Ammon's horn (tissue), 1 donor: ENCODE measurements at places on chromosomes 1 and 21.

DNA sequence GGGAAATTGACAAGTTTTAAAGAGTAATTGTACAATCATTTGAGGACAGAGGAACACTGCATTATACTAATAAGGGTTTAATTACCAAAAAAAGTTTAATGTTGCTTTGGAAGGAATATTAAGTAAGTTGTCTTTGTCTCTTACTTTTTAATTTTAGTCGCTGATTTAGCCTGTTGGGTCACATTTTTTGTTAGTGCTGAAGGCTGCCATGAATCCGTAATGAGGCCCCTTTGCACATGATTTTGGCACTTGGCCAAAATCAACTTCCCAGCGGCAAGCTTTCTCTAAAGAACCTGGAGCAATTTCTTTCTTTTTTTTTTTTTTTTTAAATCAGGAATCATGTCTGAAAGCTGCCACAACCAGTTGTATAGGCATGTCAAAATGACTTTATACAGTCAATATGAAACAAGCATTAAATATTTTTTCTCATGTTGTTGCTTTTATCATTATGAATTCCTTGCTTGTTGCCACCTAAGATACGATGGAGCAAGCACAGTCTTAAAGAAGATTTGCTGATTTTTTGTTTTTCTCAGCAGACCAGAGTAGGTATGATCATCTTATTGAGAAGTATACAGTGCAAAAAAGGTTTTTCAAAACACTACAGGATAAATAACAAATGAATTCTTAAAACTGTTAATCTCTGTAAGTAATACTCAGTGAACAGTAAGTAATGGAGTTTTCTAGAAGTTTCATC is 690.4 kb downstream of the USP25 start:
- peak; percentile 69 for DNase-seq

GRCh38 chr1:117671781-117672501 is 66.1 kb downstream of the TENT5C start:
- DNase-seq: peak; percentile 72

DNA sequence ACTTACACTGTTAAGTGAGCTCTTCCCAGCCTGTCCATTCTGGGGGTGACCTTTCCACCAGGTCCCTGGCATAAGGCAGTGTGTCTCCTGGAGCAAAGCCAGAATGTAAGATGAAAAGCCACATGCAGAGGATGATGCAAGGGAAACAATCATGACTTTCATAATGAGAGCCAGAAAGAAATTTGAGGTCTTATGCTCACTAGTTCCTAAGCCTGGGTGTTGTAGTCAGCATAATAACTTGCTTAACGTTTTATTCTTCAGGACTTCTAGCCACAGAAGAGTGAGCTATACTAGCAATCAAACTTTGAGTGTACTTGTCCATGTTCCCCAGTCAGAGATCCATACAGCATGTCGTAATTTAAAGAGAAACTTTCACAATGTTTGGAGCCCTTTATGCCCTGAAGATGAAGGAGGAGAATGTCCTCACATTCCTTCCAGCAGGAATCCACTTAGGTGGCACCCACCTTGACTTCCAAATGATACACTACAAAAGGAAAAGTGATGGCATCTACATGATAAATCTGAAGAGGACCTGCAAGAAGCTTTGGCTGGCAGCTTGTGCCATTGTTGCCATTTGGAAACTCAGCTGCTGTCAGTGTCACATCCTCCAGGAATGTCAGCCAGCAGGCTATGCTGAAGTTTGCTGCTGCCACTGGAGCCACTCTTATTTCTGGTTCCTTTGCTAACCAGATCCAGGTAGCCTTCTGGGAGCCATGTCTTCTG is 60.5 kb upstream of the FOXD3 start:
- no peak for DNase-seq

DNA sequence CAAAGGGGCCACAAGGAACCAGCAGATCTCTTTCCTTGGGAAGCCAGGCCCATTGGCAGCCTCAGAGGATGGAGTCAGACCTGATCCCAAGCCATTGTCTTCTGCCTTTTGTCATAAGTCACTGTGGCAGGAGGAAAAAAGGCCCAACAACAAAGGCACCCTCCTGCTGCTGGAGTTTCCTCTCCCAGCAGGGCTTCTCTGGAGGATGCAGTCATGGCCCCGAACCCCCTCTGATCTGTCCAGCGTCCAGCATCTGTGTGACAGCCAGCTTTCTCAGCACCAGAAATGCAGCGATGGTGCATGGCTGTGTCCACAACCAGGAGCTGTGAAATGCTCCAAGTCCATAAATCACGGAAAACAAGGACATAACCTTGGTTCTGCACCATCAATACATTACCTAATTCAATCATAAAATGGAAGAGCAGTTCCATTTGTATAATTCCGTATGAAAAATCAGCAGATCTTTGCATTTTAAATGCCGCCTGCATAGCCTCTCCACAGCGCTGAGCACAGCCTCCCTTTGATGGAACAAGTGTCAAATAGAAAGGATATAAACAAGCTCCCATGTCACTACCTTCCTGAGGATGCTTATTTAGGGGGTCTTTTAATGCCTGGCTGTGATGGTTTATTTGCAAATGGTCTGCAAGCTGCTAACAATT is 30.6 kb downstream of the AJAP1 start:
- no peak for DNase-seq

- no peak for DNase-seq
These were observed 34.0 kb downstream of the OPRD1 start for GRCh38 chr1:28845786-28846543.

DNA sequence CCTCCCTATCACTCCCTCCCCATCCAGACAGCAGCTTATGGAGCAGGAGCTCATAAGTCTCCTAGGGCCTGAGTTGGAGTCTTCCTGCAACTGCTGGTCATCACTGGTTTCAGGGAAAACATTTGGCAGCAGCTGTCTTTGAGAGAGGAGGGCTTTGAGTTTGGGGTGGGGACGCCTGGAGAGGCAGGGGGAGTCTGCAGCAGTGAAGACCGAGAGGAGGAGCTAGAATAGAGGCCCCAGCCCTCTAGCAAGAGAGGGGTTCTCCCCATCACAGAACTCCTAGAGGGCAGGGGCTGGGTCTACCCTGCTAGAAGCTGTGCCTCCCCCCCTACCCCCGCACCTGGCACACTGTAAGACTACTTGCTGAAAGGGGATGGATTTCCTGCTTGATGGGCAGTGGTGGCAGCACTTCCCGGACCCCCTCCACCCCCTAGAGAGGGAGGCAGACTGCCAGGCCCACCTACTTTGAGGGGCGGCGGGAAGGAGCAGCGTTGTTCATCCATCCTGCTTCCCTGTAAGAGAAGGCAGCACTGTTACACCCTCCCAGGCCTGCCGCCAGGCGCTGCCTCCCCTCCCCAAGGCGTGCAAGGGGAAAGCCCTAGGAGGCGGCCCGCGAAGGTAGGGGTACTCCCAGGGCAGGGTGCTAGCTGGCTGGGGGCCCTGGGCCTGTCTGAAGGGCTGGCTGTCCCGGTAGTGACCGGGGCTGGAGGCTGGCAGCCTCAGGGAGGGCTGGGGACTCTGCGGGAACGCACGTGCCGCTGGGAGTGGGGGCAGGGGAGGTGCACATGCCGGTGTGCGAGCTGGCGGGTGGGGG is 50.4 kb downstream of the RAP1GAP start:
- DNase-seq: no peak

GRCh38 chr1:22749503-22749902 is 38.9 kb downstream of the EPHB2 start:
- no peak for DNase-seq

DNA sequence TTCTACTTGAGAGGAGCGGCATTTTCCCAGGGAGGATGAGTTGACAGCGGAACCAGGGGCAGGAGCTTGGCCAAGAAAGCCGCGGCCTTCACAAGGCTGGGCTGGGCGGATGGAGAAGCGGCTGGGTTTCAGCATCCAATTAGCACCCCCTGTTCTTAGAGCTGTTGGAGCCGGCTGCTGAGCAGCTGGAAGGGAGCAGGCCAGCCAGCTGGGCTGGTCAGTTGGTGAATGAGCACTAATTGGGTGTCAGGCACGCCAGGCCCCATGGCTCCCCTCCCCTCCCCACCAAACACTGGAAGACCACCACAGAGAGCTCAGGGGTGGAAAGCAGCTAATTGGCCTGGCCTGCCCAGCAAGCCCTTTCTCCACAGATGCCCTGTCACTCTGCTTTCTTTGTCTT is 245.6 kb downstream of the RRAGC start:
- peak; percentile 55 for DNase-seq

DNA sequence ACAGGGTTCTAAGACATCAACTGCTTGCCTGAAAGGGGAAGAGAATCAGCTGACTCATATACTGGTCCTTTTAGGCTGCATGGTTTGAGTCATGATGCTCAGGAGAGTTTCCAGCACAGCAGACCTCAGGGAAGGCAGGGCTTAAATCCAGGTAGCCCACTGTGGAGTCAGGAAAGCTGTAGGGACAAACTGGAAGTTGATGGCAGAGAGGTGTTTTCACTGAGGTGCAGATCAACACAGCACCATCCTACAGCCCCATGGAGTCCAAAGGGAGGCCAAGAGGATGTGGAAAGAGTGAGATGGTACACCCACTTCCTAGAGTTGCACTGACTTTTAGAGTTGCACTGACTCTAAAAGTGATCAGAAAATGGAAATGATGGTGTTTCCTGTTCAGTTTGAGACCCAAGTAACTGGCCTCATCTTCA is 252.4 kb upstream of the DUSP10 start:
- DNase-seq: no peak

GRCh38 chr1:55445416-55445815 is 230.3 kb upstream of the USP24 start:
- DNase-seq: no peak

- no peak for DNase-seq
These were observed 648 bp upstream of the DR1 start for GRCh38 chr1:93344886-93345632.

GRCh38 chr1:214583113-214583512 is 19.9 kb upstream of the CENPF start:
- no peak for DNase-seq

- DNase-seq: no peak
These were observed 125.8 kb downstream of the TOMM20 start for GRCh38 chr1:235002706-235003300.

GRCh38 chr1:75519651-75520427 is 91.1 kb downstream of the SLC44A5 start:
- no peak for DNase-seq

DNA sequence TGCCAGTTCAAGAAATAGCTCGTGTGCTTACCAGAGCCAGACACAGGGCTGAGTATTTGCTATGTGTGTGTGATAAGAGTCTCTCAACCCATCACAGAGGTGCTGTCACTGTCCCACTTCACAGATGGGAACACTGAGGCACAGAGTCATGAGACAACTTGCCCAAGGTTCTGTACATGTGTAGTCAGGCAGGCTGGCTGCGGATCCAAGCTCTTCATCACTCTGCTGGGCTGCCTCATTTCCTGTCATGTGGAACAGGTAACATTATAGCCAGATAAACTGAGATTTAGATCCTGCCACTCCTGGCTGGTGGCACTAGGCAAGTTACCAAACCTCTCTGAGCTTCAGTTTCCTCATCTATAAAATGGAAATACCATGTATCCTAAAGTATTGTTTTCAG is 77.8 kb downstream of the ITPKB start:
- no peak for DNase-seq

- peak; percentile 68 for DNase-seq
These were observed 75.4 kb downstream of the MRPL37 start for GRCh38 chr1:54275349-54275748.

GRCh38 chr1:33297911-33298622 is 22.8 kb downstream of the A3GALT2 start:
- DNase-seq: no peak

DNA sequence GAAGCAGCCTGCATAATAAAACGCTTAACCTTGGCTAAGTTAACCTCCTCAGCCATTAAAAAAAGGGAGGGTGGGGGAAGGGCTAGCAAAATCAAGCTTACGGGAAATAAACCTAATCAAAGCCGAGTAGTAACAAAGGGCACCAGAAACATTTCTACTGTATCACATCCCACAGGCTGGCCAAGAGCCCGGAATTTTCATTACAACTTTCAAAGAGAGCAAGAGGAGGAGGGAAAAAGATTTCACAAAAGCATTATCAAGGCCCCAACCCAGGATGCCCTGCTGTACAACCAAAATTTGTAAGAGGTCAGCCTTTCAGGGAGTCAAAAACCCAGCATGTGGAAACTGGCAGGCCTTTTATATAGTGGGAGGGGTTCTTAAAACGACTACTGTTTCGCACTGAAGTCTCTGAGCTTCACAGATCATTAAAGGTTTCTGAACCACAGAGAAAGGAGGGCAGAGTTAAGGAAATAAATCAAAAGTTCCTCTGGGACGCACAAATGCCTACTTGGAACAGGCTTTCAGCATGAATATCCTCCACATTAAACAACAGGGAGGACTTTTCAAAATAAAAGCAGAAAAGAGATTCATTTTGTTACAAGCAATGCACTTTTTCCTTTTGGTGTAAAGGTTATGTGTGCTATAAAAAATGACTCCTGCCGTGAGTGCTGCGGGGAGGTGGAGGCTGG is 90.4 kb downstream of the SLC45A1 start:
- DNase-seq: no peak

DNA sequence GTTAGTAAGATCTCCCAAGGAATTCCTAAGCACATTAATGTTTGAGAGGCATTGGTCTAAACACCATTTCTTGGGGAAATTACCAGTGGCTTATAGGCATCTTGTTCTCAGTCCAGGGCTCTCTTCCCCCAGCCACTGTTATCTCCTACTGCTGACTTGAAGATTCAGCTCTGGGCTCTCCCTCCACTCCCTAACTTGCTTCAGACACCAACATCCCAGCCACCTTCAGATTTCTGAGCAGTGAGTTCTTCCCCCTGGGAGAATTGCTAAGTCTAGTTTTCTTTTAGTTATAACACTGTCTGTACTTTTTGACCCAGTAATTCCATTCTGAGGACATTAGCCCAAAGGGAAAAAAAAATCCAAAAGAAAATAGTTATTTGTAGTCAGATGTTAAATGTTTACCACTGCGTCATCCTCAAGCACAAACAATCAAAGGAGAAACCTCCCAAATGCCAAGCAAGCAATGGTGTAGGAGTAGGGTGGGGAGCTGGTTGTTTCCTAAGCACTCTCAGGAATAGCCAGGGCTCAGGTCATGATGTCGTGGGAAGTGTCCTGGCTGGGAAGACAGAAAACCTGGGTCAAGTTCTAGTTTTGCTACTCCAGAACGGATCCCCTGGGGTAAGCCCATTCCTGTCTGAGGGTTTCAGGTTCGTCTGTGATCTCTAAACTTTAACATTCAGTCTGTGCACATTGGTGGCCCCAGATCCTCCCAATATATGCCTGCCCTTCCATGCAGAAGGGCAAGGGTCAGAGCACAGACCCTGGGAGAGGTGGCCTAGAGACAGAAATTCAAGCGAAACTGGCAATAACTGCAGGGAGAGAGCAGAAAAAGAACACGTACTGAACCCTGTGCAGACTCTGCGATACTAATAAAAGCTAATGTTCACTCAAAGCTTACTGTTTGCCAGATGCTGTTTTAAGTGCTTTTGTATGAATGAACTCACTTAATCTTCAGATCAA is 191.1 kb upstream of the FGGY start:
- DNase-seq: no peak

DNA sequence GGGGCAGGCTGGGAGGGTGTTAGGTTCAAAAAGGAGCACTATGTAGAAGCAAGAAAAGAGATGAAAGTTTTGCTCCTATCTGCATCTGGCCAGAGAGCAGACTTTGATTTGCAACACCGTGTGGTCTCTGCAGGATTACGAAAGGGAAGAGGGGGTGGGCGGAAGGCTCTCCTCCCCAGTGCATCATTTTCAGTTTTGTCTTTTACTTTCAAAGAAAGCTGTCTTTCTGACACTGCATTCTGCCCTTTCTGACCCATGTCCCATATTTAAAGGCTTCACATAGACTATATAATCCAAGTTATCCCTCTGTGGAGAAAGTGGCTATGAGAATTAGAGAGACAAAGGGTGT is 126.5 kb downstream of the RHOU start:
- no peak for DNase-seq
